ENCODE measurements at places on chromosomes 2 and 18. TPM values are rescaled to one million over a fixed set of nuclear protein-coding genes. Genes with fewer than 3 reads are reported as not detected.

KCNK3 gene
- total RNA-seq = 10.6 TPM

PRKAG3 gene
- not detected for total RNA-seq

DGKD gene
- total RNA-seq = 13.3 TPM

SEH1L gene
- 28.0 TPM for total RNA-seq

NPC1 gene
- total RNA-seq = 89.9 TPM

KIF5C gene
- total RNA-seq = 13.3 TPM

IL36B gene
- not detected for total RNA-seq

TMEM17 gene
- total RNA-seq = 0.98 TPM

SH3RF3 gene
- 10.8 TPM for total RNA-seq

RFTN2 gene
- total RNA-seq = 10.8 TPM

RGPD3 gene
- 0.25 TPM for total RNA-seq

SLC4A5 gene
- 4.4 TPM for total RNA-seq

ADD2 gene
- total RNA-seq = 3.4 TPM

E2F6 gene
- total RNA-seq = 9.1 TPM

ZRANB3 gene
- total RNA-seq = 1.5 TPM

UGT1A4 gene
- 0.98 TPM for total RNA-seq

KCNG2 gene
- total RNA-seq = not detected

TDRD15 gene
- total RNA-seq = not detected

TMEM169 gene
- not detected for total RNA-seq

GALR1 gene
- 0.98 TPM for total RNA-seq

SULT1C2 gene
- total RNA-seq = not detected

SKA1 gene
- total RNA-seq = 0.74 TPM

GALNT14 gene
- total RNA-seq = 1.7 TPM

IL36A gene
- total RNA-seq = 2.7 TPM

LGALSL gene
- 13.0 TPM for total RNA-seq

GCG gene
- not detected for total RNA-seq

NYAP2 gene
- 0.25 TPM for total RNA-seq

ZNF892 gene
- total RNA-seq = 2.7 TPM

FN1 gene
- total RNA-seq = 292 TPM

IL1R1 gene
- total RNA-seq = 79.6 TPM

GPBAR1 gene
- 8.1 TPM for total RNA-seq

TCF7L1 gene
- 8.3 TPM for total RNA-seq

GALNT1 gene
- 29.2 TPM for total RNA-seq

PID1 gene
- 83.2 TPM for total RNA-seq

GPC1 gene
- total RNA-seq = 73.2 TPM

CYRIA gene
- 12.5 TPM for total RNA-seq

SULT1C4 gene
- total RNA-seq = 8.8 TPM

OTOF gene
- 0.49 TPM for total RNA-seq

SCN9A gene
- total RNA-seq = 4.9 TPM

MDH1B gene
- total RNA-seq = 0.49 TPM

MC2R gene
- total RNA-seq = not detected

FSHR gene
- not detected for total RNA-seq

SCYGR4 gene
- not detected for total RNA-seq
